Pulmonary artery endothelial cell (primary cell): ENCODE measurements at places on chromosomes 16 and 17. TPM values are rescaled to one million over a fixed set of nuclear protein-coding genes. Genes with fewer than 3 reads are reported as not detected.

AANAT gene
- not detected in 2 replicates for total RNA-seq

SCNN1B gene
- total RNA-seq, result not detected in 2 replicates

CDH13 gene
- 62.3 and 138 TPM in 2 replicates for total RNA-seq

KCTD13 gene
- 4.4 and 4.8 TPM in 2 replicates for total RNA-seq

CDRT15L2 gene
- total RNA-seq, result not detected in 2 replicates

TMEM114 gene
- not detected in 2 replicates for total RNA-seq

PIK3R5 gene
- not detected in 2 replicates for total RNA-seq
